ENCODE measurements at places on chromosomes 5 and 9.

DNA sequence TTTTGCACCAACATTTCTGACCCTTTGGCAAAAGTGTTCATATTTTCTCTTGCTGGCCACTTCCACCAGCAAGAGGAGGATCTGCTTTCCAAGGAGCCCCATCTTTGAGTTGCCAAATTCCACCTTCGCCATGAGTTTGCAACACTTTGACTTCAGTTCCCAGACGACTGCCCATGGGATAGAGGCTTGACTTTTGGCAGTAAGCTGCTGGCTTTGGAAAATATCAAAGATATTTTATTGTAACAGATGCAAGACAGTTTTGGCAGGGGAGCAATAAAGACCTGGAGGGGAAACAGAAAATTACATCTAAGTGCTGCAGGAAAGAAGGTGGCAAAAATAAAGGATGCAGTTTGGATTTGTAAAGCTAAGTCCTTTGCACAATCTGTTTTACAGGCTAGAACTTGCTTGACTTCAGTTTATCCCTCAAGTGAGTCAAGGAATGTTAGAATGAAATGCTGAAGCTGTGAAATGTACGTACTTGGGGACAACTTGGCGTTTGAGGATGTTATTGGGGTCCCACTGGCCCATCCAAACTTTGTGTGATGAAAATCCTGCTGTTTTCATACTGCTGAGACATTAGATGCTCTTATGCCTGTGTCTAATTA, 232.9 kb downstream of the GOLPH3 start:
- DNase-seq = no peak

DNA sequence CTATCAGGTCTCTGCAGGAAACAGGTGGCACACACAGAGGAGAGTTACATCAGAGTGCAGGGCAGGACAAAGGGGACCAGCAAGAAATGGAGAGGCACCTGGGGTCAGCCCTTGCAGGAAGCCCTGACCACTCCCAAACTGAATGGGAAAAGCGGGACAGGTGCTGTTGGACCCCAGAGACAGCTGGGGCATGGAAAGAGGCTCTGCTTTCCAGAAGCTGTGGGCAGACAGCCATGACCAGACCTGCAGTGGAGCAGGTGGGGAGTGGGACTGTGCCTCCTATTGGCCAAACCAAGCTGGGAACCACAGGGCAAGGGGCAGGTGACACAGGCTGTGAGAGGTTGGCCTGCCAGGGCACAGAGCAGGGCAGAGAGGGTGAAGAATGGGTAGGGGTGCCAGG, 125.8 kb downstream of the BOD1 start:
- no peak for DNase-seq

GRCh38 chr9:33049680-33050361, 24.7 kb downstream of the DNAJA1 start:
- no peak for DNase-seq

GRCh38 chr9:77987880-77988525, 43.6 kb downstream of the GNAQ start:
- no peak for DNase-seq

DNA sequence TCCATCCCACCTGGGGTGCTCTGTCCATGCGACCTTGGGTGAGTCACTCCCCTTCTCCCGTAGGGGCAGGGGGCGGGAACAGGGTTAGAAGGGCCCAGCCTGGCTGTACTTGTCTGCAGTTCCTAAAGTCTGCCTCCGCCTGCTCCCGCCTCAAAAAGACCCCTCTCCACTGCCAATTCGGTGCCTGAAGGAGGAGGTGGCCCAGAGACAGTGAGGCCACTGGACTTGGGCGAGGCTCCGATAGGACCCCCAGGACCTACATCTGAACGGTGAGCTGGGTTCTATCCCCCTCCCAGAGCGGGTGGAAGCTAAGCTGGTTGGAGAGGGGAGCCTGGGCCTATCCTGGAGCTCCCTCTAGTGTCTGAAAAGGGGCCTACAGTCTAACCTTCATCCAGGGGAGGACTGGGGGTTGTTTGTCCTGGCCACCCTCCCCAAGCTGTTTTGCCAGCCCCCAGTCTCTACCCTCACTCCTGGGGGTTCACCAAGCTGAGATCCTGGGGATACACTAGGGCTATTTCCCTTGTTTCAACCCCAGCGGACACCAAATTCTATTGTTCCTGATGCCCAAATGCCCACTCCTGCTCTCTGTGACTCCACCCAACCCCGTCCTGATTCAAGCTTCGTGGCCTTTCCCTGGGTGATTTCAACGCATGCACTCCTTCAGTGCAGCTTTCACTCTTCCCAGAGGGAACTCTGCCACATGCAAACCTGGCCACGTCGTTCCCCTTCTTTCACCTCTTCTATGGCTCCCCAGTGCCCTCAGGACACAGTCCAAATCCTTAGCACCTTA, 6.1 kb upstream of the CRB2 start:
- no peak for DNase-seq
